ENCODE measurements at places on chromosomes 1 and 21.

DNA sequence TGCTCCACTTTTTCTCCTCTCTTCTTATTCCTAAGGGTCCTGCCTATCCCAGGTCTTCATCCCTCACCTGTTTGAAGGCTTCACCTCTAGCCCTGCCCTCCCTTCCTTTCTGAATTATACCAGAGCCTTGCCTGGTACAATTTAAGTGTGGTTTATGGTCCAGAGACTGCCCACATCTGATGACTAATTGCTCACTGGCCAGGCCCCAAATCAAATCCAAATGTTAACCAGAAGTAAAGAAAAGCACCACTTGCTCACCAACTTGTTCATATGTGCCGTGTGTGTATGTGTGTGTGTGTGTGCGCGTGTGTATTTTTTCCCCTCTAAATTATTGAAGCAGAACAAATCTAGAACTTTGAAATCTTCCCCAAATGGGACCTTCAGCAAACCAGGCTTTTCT lies 26.4 kb downstream of the MYOM3 start:
- DNase-seq, result no peak

DNA sequence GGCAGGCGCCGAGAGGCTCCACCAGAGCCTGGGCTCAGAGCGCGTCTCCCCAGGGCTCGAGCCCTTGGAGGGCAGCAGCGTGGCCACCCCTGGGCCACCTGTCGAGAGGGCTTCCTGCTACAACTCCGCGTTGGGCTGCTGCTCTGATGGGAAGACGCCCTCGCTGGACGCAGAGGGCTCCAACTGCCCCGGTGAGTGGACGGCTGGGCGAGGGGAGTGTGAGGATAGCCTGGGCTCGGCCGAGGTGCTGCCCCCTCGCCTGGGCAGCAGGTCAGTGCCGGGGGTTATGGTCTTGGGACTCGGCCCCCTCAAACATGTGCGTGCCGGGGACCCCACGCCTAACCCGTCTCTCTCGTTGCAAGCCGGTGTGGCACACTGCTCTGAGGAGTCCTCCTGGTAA lies 26.8 kb downstream of the AGRN start:
- no peak for DNase-seq

DNA sequence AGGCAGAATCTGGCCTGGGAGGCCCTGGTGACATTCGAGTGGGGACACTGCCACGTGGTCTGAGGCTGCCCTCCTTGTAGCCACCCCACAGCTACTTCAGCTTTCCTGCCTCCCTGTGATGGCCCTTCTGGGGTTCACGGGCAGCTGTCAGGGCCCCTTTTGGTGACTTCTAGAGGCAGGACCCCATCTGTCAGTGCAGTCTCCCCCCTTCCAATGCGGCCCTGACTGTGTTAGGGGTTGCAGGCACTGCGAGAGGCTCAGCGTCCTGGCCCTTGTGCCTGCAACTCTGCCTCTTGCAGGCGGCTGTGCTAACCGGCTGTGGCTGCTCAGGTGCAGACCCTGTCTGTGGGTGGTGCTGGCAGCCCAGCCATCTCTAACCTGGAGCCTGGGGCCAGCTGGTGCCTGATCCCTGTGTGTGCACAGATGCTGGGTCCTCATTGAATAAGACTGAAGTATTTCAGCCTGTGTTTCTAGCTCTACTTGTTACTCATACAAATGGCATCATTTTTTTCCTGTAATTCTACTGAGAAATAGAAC lies 62.2 kb downstream of the S100B start:
- DNase-seq, result no peak

DNA sequence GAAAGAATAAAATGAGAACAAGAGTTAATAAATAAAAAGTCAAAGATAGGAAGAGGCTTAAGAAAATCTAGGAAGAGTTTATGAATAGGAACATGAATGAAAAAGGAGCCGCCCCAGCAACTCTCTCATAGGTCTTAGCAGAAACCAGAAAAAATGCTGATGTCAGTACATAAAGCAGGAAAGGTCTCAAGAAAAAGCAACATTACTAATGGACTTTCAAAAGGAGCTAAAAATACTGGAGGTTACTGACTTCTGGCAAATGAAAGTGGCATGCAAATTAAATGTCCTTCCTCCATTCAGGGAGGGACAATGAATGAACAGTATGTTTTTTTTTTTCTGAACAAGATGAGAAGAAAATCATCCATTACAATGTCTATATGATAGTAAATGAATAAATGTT lies 387.6 kb downstream of the BRINP2 start:
- DNase-seq, result no peak

DNA sequence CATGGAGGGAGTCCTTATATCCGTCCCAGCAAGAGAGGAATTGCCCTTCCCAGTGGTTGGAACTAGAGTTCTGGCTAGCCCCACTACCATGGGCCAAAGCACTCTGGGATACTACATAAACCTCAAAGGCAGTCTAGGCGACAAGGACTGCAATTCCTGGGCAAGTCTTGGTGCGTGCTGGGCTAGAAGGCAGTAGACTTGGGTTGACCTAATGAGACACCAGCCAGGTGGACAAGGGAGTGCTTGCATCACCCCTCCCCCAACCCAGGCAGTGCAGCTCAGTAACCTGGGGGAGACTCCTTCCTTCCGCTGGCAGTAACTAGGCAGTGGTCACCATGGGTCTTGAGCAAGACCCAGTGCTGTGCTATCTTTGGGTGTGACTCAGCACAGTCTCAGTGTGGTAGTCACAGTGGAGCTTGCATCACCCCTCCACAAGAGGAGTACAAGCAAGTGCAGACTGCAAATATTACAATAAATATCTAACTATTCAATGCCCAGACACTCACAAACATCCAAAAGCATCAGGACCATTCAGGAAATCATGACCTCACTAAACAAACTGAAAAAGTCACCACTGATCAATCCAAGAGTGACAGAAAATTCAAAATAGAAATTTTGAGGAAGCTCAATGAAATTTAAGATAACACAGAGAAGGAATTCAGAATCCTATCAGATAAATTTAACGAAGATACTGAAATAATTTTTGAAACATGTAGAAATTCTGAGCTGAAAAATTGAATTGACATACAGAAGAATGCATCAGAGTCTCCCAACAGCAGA lies 84.7 kb upstream of the LYPLAL1 start:
- no peak for DNase-seq

- DNase-seq, result no peak
These were observed 15.0 kb upstream of the ATP1B1 start for GRCh38 chr1:169091480-169091941.

All from activated CD4-positive, alpha-beta memory T cell treated with anti-CD3 and anti-CD28 coated beads, Interleukin-2, amount 10 ng/mL, durations not matched to agents 7 days and 5 days (primary cell).